ENCODE measurements at places on chromosomes 3 and 15.

- DNase-seq = no peak
Measured at GRCh38 chr3:184157206-184157605, 2.0 kb downstream of the DVL3 start.

GRCh38 chr15:44536302-44536961, 515 bp upstream of the EIF3J start:
- DNase-seq = no peak

DNA sequence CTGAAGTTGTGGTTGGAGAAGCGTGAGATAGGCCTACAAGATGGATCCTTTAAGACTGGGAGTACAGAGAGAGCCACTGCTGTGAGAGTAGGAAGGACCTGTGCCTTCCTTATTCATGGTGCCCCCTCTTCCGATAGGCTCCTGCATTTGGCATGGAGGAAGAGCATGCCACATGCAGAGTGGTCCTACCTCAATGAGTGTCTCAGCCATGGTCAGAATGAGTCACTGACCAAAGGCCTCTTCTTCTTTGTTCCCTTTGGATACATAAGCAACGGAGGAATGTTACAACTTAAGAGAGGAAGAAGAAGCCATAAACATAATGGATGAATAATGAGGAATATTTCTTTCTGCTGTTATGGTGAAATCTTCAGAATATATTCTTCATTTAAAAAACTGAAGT, 681.2 kb upstream of the GRM7 start:
- DNase-seq = no peak

DNA sequence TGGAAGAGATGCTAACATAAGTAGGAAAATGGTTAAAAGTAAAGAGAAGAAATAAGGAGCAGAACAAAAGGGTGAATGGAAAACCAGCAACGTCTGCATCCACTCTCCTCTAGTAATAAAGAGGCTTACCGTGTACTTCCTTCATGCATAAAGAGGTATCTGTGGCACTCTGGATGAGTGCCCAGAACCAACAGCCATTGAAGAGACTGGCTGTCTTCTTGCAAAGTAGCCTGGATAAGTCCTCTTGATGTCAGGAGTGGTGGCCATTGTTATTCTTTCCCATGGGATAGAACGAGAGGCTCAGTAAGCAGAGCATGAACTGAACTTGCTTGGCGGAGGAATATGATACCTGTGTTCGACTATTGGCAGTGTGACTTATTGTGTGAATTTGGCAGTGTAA, 186.2 kb upstream of the RASGRP1 start:
- DNase-seq = no peak

- no peak for DNase-seq
Measured at GRCh38 chr15:41585127-41586047, 26.4 kb downstream of the TYRO3 start.

DNA sequence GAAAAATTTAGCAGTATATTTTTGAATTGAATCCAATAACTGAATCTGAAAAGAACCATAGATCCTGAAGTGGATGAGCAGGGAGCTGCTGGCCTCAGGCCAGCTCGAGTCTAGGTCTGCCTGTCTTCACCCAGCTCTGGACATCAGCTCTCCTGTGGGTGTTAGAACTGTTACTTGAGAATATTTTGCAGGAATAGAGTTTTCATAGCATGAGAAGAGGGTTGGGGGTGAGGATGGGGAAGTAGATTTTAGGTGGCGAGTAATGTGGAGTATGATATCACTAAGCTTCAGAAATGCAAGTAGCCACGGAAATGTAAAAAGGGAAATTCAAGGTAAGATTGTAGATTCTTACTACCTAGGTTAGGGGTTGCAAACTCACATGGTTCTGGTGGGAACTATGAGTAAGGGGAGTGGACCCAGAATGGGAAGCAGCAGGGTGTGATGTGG, 6.2 kb downstream of the RAB8B start:
- DNase-seq = no peak

- DNase-seq = no peak
Measured at GRCh38 chr3:173191611-173192010, 50.6 kb upstream of the SPATA16 start.

- DNase-seq = no peak
Measured at GRCh38 chr3:13288732-13289718, 131.1 kb downstream of the NUP210 start.

GRCh38 chr3:155859859-155860258, 5.6 kb upstream of the SLC33A1 start:
- no peak for DNase-seq

GRCh38 chr3:115713284-115713683, 90.0 kb downstream of the GAP43 start:
- DNase-seq = no peak

DNA sequence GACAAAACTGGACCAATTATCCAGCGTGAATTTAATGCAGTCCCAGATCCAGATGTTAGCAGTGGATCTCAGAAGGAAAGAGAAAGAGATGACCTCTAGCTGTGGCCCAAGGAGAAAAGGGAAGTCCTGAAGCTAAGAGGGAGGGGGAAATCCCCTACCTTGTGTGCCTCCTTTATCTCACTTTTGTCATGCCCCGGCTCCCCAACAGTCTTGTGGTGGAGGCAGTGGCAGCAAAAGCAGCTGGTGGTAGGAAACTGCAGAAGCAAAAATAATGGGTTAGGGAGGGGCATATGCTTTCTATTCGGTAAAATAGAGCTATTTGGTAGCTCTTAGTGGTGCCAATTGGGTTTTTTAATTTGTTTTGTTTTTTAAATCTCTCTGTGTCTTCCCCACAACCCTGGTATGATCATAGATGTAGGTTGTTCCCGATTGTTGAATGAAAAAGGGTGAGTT, 56.5 kb downstream of the MCTP2 start:
- DNase-seq = no peak

GRCh38 chr15:95134431-95135110, 903.2 kb downstream of the MCTP2 start:
- no peak for DNase-seq

DNA sequence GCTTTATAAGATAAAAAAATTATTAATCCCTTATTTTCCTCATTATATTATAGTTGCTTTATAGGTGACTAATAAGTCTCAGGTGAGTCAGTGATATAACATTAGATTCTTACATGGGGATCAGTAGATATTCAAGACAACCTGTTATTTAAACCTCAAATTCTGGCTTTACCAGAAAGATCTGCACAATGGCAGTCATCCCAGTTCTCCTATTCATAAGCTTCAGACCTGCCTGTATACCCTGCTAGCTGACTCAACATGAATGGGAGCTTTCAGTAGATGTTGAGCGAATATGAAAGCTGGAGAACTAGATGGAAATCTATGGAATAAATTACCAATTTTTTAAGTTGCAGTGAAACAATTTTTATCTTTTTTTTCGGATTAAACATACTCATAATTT, 20.5 kb upstream of the CCDC54 start:
- DNase-seq = no peak

GRCh38 chr3:170159933-170160332, 21.6 kb downstream of the PHC3 start:
- no peak for DNase-seq

- no peak for DNase-seq
Measured at GRCh38 chr3:135147657-135148056, 352.6 kb downstream of the EPHB1 start.

Data from activated T-helper 1 cell treated with Interleukin-2 at 50 U/mL for 16 hours (primary cell).